ENCODE measurements at places on chromosomes 12 and 14.

DNA sequence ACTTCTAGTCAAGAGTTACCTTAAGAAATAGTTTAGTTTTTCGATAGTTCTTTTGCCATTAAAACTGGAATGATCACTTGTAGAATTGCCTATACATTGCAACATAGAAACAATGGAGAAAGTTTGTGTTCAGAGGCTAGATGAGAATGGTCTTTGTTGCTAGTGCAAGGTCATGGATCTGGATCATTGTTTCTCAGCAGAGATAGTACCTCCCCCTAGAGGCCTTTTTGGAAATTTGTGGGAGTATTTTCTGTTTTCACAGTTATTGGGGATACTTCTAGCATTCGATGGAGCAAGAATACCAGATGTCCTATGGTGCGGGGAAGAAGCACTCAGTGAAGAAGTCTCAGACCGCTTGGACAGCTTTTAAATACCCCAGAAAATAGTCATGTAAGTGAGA is 138.8 kb upstream of the HMGA2 start:
- DNase-seq, result no peak

DNA sequence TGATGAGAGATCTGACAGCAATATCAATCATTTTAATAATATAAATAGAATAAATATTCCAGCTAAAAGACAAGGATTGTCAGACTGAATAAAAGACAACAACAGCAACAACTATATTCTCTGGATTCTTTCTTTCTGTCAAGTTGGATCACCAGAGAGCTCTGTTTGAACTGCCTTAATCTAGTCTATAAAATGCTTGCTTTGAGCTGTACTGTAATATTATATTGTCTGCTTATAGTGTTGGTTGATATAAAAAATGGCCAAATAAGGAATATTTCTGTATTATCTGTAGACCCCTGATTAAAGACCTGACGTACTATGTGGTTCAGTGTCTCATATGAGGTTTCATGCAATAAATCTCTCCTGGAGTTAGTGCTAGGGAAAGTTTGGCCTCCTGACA is 46.3 kb upstream of the CSRP2 start:
- DNase-seq, result no peak

DNA sequence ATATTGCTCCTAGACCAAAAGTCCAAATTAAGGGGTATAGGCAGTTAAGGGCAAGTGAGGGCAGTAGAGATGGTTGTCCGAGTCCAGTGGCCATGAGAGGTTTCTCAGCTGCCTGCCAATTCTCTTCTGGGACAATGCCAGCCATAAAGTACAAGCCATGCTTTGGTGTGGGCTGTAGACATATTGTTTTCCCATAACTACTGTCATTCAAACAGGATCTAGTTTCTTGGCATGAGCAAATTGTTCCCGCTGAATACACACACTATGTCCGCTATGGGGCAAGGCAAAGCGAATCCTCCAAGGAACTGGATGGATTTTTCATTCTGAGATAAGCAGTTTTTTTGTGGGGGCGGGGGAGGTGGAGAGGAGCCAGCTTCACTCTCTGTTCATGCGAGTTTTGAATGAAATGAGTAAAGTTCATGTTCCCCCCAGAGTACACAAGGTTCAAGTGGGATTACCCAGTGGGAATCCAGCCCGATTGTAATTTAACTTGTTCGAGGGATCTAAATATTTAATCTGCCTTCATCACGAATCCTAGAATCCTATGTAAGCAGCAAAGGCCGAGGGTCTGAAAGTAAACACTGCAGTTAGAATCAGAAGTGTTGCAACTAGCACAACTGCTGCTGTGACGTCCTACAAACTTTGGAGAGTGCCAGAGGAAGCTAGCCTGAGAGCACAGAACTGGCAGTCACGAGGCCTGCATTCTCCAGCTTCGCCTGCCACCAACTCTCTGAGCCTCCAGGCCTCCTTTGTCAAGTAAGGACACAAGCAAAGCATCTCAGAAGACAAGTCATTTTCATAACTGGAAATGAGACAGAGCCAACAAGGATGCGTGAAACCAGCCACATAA is 137.0 kb downstream of the CRADD start:
- no peak for DNase-seq

- no peak for DNase-seq
Measured at GRCh38 chr14:51073731-51074130, 21.2 kb downstream of the TRIM9 start.

GRCh38 chr14:89924268-89924667 is 30.3 kb downstream of the EFCAB11 start:
- no peak for DNase-seq

- no peak for DNase-seq
Measured at GRCh38 chr12:50185301-50185895, 18.2 kb upstream of the CERS5 start.

DNA sequence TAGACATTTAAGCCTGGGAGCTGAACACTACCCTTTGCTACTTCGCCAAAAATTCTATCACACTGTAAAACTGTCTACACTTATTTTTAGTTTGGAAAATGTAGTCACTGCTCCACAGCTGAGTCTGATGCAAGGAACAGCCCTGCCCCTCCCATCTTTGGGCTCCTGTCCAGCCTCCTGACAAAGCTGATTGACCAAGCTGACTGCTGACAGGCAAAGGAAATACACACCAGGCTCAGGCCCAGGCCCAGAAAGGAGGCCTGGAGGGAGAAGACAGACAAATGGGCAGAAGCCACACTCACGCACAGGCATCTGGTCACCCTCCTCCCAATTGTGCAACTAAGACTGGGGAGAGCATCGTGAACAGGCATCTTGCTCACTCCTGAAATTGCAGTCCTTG is 55.3 kb downstream of the ISCA2 start:
- DNase-seq, result no peak

DNA sequence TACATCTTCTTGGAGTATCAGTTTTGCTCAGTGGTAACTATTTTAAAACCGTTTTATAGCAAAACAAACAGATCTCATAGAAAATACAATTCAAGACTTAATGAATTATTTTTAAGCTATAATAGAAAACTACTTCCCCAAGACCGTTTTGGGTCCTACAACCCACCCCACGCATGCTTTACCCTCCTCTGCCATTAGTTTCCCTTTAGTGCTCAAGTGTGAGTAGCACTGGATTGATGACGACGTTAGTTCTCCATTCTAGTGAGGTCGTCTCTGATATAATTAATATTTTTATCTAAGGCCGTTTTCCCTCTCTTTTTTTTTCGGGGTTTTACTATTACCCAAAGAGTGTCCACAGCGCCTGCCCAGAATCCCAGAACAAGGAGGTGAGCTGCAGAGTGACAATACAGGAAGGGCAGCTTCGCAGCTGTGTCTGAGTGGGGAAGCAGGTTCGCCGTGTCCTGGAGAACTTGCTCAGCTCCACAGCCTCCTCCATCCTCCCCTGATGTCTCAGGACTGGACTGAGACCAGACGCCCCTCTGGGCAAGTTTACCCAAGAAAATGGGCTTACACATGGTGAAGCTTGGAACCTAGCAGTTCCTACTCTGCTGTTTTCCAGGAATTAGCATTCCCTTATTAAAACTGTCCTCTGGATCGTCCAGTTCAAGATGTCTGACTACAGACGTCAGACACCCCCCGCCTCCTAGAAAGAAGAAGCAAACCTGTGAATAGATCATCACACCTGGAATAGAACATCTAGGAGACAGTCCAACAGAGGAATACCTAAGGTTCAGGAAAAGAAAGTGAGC is 31.9 kb upstream of the MON2 start:
- DNase-seq, result no peak

GRCh38 chr12:123457980-123458779 is at the start of gene SNRNP35:
TSS of gene SNRNP35 (plus strand) at chr12:123458139. CDS start at chr12:123465541, 7,402 bp downstream.
- DNase-seq, result no peak

- DNase-seq, result no peak
Measured at GRCh38 chr14:44168566-44168965, 338.5 kb downstream of the FSCB start.
